NCI-H510A treated with DMSO at 0.1 percent for 48 hours (cell line): ENCODE measurements at places on chromosomes 3 and 15.

DNA sequence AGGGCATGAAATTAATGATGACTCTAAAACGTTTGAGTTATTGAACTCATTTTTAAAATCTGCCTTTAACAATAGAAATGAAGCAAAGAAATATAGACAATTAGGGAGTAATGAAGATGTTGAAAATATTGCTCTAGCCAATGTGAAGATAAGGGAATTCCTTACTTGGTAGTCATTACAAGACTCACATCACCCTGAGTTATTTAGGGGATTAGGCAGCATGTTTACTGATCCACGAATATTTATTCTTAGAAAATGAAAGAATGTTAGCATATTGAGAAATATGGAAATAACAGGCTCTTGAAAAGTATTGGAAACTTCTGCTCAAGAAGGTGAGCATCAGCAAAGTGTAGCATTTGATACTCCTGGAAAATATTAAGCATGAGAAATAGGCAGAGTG is 398.1 kb upstream of the ARPP21 start:
- no peak for DNase-seq

GRCh38 chr15:85037641-85038040 is 56.0 kb downstream of the PDE8A start:
- no peak for DNase-seq

GRCh38 chr15:26070095-26070532 is 207.0 kb upstream of the ATP10A start:
- DNase-seq = no peak

DNA sequence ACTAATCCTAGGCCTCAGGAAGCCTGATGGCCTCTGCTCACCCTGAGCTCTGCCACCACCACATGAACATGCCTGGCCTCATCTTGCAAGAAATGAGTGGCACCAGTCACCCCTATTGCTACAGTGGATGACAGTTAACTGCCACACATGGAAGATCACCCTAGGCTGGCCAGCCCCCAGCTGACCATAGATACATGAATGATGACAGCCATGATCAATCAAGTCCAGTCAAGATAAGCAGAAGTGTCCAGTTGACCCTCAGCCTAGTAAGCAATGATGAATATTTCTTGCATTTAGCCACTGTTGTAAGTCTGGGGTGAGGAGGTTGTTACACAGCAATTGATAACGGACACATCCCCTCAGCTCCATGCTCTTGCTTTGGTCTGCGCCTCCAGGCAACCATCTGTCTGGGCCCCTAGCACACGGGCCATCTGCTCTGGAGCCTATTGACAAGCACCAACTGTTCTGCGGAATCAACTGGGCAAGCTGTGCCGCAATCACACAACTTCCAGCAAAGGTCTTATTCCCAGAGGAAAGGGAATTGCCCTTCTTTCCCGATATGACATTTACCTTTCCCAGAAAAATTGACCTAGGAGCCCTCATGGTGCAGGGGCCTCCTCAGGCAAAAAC is 2.2 kb upstream of the LYZL4 start:
- no peak for DNase-seq

GRCh38 chr15:78034495-78035191 is 42.9 kb downstream of the TBC1D2B start:
- no peak for DNase-seq

- no peak for DNase-seq
These were observed 675 bp downstream of the BRPF1 start for GRCh38 chr3:9732080-9732739.

DNA sequence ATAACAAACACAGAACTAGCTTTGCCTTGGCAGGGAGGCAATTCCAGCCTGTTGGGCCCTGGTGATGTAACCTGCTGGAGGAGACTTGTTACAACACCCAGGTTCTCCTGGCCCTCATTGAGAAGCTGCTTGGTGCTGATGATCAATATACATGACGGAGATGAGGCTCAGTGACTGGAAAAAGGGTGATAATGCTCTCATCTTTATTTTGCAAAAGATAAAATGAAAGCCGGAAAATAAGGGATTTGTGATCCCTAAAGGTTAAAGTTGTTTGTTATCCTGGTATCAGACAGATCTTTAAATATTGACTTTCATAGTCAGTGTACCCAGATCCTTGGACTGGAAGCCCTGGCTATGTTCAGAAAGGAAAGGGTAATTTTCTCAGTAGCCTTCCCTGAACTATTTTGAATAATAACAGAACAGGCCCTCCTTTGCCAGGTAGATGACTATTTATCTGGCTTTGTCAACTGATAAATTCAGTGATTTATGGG is 118.9 kb upstream of the MEIS2 start:
- DNase-seq = no peak

DNA sequence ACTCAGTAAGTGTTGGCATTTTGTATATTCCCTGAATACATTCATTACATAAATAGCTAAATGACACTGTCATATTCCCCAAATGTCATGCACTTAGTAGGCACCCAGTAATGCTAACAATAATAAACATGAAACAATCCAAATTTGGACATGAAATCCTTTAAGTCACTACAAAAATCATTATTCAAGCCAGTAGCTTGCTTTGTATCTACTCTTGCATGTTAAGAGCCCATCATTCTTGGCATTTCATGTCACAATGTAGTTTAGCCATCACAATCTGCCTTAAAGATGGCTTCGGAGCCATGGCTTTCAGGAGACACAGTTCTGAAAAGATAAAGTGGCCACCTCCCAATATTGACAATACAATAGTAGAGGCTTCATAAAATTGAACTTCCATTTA is 32.9 kb upstream of the TM4SF4 start:
- no peak for DNase-seq

DNA sequence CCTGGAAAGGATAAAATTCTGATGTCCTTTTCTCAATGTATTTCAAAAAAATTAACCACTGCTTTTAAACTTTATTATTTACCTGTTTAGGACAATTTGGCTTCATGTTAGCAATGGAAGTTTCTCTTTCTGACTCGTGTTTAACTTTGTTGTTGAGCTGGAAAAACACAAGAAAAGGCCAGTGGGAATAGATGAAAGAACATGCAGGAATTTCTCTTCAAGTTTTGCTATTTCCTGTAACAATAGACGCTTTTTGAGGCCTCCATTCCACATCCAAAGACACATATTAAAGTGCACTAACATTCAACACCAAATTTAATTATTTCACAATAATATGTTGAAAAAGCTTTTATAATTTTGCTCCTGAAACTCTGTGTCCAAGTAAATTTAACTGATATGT is 9.7 kb downstream of the RBMS3 start:
- DNase-seq = no peak

- DNase-seq = peak; percentile 73
These were observed 18.2 kb downstream of the CCR4 start for GRCh38 chr3:32969656-32970055.

- DNase-seq = peak; percentile 17
These were observed 260.0 kb downstream of the ABHD5 start for GRCh38 chr3:43950775-43951174.

DNA sequence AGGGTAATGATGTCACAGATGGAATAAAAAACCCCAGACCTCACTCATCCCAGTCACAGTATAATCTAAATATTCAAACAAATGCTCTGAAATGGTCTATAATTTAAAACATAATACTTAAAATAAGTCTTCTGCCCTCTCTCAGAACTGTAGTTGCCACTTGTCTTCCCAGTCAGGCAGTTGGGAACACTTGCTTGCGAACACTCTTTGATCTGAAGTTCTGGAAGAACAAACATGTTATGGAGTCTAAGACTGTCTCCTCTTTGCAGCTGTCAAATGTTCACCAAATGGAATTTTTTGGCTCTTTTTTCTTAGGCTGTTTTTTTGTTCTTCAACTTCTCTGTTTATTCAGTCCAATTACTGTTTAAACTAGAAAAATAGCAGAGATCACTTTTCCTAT is 711.1 kb upstream of the GOLIM4 start:
- no peak for DNase-seq
